ENCODE measurements at places on chromosomes 2 and 18.

DNA sequence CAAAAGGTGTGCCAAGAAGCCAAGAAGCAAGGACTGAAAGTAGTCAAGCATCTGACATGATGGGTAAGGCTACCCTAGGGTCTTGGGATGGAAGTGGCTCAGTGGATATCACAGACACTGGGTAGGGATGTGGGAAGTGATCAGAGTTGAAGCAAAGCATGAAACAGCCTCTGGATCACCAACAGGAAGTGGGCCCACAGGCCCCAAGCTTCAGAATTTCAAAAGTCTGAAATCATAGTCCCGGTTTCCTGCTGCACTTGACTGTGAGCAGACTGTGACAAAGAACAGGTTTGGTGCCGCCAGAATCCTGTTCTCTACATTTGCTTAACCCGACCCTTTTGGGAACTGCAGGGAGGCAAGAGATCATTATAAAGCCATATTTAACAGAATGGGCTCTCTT, 57.4 kb downstream of the SP100 start:
- DNase-seq = no peak

DNA sequence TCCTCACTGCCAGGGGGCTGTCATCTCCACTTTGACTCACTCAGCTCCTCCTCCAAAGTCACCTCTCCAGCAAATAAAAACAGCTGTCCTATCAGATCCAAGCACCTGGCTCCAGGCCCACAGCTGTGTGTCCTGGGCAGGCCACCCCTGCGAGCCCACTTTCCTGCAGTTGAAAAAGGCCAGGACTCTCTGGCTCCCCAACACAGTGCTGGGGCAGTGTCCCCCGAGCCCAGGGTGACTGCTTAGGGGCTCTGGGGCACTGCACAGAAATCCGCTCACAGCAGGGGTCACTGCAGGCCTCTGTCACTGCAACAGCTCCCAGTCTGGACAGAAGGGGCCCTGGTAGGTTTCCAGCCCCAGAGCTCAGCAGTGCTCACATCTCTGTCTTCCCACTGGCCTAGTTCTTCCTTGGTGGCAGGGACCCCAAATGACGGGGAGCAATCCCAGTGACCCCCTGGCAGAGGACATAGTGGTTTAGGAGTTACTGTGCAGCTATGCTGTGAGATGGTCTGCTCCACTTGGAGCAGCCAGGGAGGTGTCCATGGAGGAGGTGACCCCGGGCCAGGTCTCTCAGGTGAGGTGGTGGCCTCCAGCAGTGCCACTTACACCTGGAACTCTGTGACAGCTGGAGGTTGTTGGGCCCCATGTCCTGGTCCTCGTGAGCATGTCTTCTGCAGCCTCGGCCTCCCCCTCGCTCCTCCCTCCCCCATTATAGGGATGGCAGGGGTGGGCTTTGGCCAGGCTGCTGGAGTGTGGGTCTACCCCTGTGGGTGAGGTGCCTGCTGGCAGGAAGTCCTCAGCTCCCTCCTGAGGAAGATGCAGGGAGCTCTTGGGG, 35.5 kb downstream of the HS6ST1 start:
- DNase-seq = no peak

DNA sequence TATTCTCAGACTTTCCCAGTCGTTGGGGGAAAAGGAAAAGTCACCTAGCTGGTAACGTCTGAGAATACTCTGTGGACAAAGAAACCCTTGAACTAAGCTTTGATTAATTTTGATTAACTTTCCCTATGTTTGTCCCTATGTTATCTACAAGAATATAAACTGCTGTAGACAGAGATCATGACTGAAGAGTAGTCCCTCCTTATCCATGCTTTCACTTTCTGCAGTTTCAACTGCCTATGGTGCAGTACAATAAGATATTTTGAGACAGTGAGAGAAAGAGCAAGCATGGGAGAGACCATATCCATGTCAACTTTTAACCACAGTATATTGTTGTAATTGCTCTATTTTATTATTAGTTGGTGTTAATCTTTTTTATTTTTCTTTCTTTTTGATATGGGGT, 31.8 kb downstream of the TXNL1 start:
- no peak for DNase-seq

- DNase-seq = no peak
Observed at GRCh38 chr18:73579698-73580097, 567.9 kb downstream of the FBXO15 start.

DNA sequence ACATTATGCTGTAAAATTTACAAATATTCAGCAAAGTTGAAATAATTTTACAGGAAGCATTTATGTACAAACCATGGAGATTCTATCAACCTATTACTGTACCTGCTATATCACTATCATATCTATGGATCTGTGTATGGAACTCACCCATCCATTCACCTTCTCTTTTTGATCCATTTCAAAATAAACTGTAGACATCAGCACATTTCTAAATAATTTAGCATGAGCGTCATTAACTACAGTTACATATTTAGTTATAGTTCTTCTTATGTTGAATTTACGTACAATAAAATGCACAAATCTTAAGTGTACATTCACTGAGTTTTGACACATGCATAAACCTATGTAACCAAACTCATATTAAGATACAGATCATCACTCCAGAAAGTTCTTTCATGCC, 127.8 kb upstream of the BCL2L11 start:
- DNase-seq = no peak

- DNase-seq = no peak
Observed at GRCh38 chr2:176710657-176711186, 441.5 kb downstream of the MTX2 start.

DNA sequence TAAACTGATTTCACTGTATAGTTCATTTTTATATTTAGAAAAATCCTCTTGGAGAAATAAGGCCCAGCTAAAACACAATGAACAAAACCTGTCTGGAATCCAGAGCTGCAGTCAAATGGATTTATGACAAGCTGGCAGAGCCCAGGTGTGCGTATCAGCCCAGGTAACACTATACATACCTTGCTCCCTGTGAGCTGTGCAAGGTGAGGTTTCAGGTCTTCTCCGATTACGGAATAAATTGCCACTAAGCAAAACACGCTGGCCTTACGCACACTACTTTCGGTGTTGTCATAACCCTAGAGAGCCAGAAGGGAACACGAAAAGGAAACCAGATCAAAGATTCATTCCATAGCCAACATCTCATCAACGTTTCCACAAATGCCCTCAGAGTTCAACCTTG, 61.9 kb upstream of the TFCP2L1 start:
- DNase-seq = no peak

DNA sequence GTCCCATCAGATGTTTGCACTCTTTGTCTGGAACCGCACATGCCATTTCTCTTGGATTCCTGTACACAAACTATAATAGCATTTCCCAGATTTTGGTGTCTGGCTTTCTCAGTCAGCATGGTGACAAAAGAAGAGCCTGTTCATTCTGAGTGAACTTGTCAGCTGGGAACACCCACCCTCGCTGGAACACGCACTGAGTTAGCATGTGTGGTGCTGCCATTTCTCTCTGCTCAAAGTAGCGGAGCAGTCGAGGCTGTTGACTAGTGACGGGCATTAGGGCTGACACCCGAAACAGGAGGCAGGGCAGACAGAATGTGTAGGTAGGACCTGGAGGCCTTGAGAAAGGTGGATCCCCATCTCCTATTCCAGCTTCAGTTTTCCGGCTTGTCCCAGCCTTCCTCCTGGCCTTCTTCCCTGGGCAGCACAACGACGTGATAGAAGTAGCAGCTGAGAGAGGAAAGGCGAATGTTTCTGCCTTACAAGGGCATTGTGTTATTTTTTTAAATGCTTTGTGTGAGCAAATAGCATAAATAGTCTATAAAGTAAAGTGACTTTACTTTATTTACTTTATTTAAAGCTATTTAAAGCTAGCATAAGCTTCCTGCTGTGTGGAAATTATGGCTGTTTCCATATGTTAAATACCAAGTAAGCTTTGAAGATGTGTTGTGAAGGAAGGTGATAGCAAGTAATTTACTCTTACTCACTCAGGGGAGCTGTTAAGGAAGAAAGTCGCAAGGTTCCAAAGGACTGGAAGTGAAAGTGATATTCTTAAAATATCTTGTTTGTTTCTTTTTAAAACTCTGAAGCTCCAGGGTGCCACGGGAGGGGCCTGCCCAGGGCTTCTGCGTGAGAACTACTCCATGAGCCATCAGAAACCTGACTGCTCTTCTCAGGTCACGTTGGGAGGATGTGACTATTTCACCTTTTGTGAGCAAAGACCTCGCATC, 272.6 kb downstream of the NEDD4L start:
- DNase-seq = no peak

DNA sequence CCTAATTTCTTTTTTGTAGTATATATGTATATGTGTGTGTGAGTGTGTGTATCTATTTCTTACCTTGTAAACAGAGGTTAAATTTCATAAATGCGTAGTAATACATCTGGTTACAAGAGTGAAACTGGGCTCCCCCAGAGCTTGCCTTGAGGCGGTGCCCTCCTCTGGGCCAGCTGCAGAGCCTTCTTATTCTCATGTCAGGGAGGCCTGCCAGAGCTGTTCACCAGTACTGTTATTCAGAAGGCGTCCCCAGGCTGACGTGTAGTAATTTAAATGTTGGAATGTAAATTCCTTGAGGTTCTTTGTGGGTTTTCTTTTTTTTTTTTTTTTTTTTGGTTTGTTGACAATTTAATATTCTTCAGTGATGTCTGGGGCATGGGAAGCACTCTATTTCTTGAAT, 11.2 kb downstream of the COPS8 start:
- no peak for DNase-seq

DNA sequence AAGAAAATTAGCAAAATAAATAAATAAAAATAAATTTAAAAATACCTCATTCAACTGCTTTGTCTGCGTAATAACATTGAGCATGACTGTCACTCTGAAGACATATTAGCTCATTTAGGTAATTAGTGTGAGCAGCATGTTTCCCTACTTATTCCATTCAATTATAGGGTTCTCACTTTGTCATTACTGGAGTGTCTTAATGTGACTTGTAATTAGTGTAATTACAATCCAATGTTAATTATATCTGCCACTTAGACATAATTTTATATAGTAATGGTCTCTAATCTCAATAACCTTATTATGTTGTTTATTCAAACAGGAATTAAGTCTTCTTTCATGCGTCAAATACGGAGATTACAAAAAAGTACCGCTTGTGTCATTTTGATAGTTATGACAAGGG, 893.9 kb upstream of the ACVR2A start:
- DNase-seq = no peak

- DNase-seq = peak; percentile 44
Observed at GRCh38 chr2:225041207-225041850, 939 bp downstream of the DOCK10 start.

DNA sequence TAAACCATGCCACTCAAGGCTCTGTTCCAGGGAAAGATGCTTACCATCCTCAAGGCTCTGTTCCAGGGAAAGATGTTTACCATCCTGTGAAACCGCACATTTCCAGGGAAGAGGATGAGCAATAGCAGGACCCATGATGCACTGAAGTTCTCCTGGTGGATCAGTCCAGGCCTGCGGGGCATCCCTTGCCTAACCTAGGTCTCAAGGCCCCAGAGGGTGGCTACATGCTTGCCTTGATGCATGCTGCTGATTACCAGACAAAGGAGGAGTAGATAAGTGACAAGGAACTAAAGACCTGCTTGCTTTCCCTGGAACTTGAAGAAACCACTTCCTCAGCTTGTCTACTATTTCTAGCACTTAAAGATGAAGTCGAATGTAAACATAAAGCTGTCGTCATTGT, 111.0 kb upstream of the LINC00305 start:
- no peak for DNase-seq

- peak; percentile 72 for DNase-seq
Observed at GRCh38 chr2:219887870-219888269, 260.4 kb downstream of the SLC4A3 start.

- no peak for DNase-seq
Observed at GRCh38 chr2:3486047-3487027, 33.0 kb downstream of the ADI1 start.

- no peak for DNase-seq
Observed at GRCh38 chr2:196445991-196446390, 193.5 kb upstream of the CCDC150 start.

DNA sequence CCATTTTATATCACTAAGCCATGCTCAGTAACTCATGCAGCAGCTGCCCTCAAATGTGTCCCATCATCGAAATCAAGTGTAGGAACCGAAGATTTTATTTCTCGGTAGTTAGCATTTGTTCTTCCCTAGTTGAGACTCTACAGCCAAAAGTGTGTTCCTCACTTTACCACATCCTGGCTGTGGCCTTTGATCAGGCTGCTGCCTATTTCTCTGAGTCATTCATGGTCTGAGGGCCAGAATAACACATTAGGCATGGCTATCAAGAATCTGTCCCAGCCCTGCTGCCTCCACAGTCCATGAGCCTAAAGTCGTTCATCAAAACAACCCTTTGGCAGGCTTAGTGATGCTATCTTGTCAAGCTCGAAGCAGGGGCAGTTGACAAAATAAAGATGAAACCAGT, 300.1 kb downstream of the TDRD15 start:
- no peak for DNase-seq

GRCh38 chr2:68730828-68731227, 3.8 kb upstream of the ARHGAP25 start:
- DNase-seq = peak; percentile 89

- DNase-seq = peak; percentile 57
Observed at GRCh38 chr2:185279999-185280398, 458.6 kb upstream of the FSIP2 start.

GRCh38 chr2:66434679-66435548, at the start of gene MEIS1:
TSS of gene MEIS1 (plus strand) at chr2:66435125. CDS start at chr2:66435857, 732 bp downstream.
- DNase-seq = peak; percentile 90

GRCh38 chr2:235141411-235142128, 189.8 kb downstream of the SH3BP4 start:
- DNase-seq = no peak

GRCh38 chr18:12288403-12288755, 19.7 kb upstream of the TUBB6 start:
- DNase-seq = no peak

- peak; percentile 19 for DNase-seq
Observed at GRCh38 chr2:75647771-75648170, 1.2 kb downstream of the MRPL19 start.

DNA sequence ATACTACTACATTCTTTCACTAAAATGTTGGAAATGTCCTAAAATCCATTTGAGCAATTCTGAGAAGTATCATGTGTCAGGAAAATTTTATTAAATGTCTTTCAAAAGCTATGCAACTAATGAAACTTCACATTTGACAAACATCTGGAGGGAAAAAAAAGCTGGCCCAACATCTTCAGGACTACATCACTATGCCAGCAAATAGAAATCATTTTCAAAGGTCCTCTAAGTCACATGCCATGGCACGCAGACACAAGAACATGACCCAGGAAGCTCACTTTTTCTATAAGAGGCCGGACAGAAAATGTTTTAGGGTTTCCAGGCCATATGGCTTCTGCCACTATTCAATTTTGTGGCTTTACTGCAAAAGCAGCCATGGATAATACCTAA, 11.6 kb downstream of the KANSL3 start:
- no peak for DNase-seq

DNA sequence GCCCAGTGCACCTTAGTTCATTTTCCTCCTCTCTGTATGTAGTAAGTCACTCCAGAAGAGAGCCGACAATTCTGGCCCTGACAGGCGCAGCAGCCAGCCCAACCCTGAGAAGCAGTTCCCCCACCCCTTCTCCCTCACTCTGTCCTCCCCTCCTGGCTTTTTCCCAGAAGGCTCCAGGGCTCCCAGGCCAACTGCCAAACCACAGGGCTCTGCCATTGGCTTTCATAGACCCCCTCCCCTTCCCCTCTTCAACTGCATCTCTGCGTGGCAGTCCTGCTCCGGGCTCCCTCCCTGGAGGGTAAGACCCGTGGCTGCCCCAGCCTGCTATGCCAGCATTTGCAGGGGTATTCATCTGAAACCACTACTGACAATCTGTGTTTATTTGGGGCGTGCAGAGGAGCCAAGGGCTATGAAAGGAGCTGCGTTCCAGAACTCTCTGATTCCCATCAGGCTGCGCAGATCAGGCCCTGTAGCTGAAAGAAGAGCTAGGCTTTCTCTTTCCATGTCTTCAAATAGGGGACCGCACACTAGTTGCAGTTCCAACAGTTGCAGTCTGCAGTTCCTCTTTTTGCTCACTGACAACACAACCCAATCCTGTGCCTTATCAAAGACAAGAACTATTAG, 388.6 kb upstream of the TNP1 start:
- no peak for DNase-seq
